Smooth muscle cell of the brain vasculature (primary cell): ENCODE measurements at places on chromosomes 5 and 9.

DNA sequence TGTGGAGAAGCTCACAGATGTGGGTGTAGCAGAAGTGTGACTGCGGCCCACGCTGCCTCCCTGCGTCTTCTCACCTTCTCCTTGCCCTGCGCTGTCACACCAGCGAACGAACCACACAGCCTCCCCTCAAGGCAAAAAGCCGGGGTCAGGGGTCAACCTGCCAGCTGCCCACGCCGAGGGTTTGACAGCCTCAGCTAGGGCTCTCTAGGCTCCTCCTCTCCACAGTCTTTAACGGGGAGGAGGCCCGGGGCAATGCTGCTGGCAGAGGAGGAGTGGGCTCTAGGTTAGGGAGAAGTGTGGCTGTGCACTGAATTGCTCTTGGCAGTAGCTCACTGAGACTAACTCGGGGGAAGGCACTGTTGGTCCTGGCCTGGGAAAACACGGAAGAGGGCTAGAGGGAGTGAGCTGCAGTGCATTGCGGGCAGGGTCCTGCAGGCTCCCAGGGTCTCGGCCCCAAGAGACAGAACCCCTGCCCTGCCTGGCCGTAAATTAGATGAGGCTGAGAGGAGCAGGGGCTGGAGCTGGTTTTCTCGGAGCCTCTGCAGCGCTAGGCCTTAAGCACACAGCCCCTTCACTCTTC lies 4.2 kb upstream of the TRIM52 start:
- no peak for DNase-seq

GRCh38 chr5:72812488-72812887 lies 4.0 kb upstream of the TNPO1 start:
- no peak for DNase-seq

DNA sequence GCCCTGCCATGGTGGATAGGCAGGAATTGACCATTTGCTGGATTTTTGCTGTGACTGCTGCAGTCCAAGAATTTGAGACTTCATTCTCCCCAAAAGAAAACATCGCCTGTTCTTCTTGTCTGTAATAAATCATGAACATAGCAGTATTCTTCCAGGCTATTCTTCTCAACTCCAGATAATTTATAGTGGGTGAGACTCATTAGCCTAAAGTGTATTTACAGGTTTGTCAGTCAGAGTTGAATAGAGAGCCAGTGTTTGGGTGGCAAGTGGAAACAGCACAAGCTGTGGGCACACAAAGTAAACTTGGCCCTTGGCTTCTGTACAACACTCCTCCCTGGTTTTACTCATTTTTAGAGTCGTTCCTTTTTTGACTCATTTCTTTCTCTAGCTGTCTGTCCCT lies 128.2 kb upstream of the VCAN start:
- no peak for DNase-seq

- DNase-seq, result no peak
These were observed 12.2 kb upstream of the MIER3 start for GRCh38 chr5:56964173-56964572.

- no peak for DNase-seq
These were observed 147.5 kb downstream of the PAM start for GRCh38 chr5:102902647-102903046.

- DNase-seq, result no peak
These were observed 24.8 kb downstream of the GRIA1 start for GRCh38 chr5:153515301-153515700.

DNA sequence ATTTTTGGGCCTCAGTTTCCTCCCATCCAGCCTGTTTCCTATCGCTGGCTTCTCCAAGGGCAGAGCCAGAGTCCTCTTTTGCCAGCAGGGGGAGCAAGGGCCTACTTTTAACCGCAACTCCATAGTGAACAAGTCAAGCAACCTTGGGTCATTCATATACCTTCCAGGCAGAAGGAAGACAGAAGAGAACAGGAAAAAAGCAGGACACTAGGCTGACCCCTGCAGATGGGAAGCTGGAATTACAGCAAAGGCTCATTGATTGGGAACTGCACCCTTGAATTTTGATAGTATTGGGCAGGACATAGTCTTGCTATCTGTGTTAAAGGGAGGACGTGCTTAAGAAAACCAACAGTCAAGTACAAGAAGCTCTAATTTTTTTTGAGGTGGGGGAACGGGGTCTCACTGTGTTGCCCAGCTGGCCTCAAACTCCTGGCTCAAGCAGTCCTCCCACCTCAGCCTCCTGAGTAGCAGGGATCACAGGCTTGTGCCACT lies 30.1 kb downstream of the QRFP start:
- DNase-seq, result no peak

- no peak for DNase-seq
These were observed 125.4 kb upstream of the FAM120A start for GRCh38 chr9:93326056-93326455.

DNA sequence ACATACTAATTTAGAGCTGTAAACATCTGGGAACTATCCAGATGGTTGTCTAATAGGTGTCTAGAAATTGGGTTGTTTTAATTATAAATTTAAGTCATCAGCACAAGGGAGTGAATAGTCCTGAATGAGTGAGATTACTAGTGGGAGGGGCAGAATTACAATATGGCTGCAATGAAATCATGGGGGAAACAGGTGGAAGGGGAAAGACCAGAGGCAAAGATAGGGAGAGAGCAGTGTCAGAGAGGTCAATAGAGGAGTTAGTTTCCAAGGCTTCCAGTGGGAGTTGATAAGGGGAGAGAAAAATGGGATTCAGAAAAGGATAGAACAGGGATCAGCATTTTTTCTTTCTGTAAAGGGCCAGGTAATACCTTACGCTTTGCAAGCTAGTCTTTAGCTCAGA lies 8.9 kb downstream of the AK6 start:
- no peak for DNase-seq

- no peak for DNase-seq
These were observed 83.4 kb downstream of the TEK start for GRCh38 chr9:27192291-27192960.

DNA sequence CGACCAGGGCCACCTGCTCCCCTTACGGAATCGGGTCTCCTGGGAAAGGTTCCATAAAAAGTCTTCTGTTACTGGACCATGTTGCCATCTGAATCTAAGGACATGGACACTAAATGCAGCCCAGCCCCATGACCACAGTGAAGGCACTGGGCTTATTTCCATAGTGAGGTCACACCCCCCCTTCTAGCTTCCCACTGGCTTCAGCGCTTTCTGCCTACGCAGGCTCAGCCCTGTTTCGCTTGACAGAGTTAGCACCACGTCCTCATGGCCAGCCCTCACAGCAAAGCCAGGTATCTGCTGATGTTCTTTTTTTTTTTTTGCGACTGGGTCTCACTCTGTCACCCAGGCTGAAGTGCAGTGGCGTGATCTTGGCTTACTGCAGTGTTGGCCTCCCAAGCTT lies 14.1 kb downstream of the UCK1 start:
- no peak for DNase-seq

DNA sequence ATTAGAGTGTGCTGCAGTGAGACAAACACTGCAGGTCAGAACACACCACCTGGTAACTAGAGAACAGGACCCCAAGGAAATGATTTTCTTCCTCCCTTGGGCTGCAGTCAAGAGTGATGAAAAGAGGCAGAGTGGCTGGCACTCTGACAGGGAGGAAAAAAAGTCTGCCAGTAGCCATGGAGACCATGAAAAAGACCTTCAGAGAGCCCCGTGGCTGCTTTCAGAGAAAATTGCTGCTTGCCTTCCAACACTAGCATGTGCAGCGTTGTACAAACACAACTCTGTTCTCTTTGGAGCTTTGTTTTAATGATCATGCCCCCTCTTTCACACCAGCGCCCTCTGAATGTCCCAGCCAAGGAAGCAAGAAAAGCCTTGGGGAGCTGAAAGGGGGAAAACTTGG lies 68.8 kb downstream of the ANKRD55 start:
- no peak for DNase-seq

DNA sequence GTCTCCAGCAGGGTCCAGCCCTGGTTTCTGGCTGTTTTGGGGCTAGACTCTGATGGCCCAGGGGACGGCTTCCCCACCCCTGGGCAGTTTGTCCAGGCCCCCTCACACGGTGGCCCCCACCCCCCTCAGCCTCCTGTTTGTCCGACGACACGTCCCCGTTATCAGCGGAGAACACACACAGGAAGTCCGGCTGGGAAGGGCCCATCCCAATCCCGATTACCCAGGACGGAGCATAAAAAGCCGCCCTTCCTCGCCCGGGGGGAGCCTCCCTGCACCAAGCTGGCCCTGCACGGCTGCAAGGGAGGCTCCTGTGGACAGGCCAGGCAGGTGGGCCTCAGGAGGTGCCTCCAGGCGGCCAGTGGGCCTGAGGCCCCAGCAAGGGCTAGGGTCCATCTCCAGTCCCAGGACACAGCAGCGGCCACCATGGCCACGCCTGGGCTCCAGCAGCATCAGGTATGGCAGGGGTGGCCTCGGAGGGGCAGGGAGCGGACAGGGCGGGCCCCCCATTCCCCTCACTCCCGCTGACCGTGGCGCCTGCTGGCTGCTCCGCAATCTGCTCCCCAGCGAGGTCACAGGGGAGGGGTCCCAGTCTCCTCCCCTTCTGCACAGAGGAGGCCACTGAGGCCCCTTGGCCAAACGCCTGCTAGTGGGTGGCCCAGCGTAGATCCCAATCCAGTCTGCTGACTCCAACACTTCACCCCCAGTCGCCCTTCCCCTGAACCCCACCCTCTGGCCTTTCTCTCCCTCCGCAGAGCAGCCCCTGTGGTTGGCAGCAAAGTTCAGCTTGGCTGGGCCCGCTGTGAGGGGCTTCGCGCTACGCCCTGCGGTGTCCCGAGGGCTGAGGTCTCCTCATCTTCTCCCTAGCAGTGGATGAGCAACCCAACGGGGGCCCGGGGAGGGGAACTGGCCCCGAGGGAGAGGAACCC lies at the start of gene EGFL7:
Gene EGFL7 (plus strand): TSS at position 261 of the 926 bp plus-strand sequence. CDS start 5,367 bp downstream, outside the sequence.
- no peak for DNase-seq

DNA sequence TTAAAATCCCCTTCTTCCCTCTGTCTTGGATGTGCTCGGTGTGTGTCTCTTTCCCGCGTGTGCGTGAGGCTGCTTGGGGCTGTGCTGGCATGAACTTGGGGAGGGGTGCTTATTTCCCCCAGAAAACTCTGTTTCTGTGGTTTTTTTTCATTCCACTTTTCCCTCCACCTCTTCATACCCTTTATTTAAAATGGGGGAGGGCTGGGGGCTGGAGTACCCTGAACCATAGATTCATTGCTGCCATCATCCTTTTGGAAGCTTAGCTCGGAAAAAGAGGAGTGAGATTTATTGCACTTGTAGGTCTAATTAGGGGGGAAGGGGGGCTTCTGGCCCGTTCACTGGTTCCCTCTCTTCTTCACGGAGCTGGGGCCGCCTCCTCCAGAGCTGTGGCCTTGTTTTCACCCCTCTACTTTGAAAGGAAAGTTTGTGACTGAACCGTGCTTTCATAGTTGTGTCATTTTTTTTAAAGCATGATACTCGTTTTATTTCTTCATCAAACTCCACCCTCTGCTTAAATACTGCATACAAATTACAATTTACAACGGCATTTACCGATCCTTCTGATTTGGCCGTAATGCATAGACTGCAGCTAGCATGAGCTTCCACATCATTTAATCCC lies 2.9 kb downstream of the NR2F1 start:
- DNase-seq, result no peak

DNA sequence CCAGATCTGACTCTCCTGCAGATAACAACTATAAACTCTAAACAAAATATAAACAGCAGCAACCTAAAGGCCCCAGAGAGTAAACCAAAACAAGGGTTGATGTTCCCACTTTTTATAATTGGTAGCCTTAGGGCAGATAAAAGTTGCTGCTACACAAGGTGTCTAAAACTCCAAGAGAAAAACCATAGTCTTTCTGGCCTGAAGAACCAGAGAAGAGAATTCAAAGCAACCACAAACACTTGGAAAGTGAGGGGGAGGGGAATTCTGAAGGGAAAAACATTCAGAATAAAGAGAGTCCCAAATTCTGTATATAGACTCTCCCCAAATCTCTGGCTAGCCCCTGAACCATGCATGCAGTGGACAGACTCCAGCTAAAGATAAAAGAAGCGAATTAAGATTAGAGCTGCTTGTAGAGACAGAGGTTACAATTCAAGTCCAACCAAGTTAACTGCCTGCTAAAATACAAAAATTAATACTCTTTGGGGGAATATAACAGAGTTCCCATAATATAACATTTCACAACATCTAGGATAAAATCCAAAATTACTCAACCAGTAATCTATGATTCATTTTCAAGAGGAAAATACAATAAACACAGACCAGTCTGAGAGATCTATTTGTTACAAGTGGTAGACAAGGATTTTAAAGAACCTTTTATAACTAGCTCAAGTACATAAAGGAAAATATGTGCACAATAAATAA lies 37.5 kb upstream of the RGMB start:
- DNase-seq, result no peak

DNA sequence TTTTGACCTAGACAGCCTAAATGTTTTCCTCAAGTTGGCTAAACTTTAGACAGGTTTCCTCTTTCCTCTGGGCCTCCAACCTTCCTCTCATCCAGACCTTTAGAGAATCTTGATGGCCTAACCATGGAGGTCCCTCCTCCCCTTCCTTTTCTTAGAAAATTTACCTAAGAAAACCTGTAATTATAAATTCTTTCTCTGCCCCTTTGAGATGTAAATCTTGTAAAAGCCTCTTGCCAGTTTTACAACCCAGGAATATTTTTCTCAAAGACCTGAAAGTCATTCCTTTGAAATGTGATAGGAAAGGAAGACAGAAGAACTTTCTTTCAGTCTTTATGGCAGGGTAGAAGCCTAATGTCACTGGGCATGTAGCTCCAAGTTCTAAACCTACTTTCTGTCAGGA lies 1752.6 kb upstream of the C9orf72 start:
- no peak for DNase-seq

DNA sequence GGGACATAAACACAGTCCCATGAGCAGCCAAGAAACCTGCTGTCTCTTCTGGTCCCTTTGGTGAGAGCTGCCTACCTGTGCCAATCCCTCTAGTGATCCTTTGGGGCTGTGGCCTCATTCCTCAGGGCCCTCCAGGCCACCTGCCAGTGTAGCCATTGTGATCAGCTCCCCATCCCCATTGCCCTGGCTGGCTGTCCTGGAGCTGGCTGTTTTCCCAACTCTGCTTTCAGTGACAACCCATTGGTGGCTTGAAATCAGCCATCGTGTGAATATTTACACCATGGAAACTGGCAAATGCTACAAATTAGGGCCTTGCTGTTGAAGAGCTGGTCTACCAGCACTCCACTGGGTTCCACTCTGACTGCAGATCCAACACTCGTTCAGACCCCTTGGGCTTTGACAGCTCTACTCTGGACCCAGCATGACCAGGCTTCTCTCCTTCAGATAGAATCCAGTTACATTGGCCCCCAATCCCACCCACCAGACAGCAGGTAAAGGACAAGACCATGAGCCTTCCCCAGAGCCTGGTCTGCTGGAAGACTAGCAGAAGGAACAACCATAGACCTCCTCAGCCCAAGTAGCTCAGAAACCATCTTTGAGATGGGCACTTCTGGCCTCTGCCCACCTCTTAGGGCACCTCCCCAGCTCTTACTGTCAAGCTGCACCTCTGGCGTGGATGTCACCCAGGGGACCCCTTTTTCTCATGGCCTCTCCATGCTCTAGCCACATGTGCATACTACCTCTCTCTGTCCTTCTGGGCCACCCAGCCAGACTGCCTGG lies 69.2 kb upstream of the NEK6 start:
- DNase-seq, result no peak

GRCh38 chr9:72681283-72681630 lies 159.8 kb downstream of the TMC1 start:
- DNase-seq, result no peak

GRCh38 chr9:16572005-16572734 lies 298.3 kb downstream of the BNC2 start:
- no peak for DNase-seq
